ENCODE measurements at places on chromosomes 7 and 10.

- no peak for DNase-seq
Measured at GRCh38 chr7:34225193-34225592, 319.9 kb downstream of the BMPER start.

DNA sequence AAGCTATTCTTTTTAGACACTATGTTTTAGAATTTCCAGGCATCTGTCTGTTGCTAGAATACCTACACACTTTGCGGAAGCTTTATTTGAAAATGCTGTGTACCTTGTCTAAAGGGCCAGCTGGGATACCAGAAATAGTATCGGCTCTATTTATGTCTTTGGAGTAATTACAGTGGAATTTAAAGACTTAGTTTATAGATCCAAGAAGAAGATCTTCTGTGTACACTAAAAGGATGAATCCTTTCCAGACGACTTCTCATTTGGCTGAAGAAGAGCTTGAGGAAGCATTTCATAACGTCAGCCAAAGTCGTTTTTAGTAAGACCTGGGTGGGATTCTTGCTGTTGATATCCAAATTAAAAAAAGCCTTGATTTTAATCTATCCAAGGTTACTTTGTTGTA, 365.9 kb downstream of the INHBA start:
- DNase-seq: no peak

DNA sequence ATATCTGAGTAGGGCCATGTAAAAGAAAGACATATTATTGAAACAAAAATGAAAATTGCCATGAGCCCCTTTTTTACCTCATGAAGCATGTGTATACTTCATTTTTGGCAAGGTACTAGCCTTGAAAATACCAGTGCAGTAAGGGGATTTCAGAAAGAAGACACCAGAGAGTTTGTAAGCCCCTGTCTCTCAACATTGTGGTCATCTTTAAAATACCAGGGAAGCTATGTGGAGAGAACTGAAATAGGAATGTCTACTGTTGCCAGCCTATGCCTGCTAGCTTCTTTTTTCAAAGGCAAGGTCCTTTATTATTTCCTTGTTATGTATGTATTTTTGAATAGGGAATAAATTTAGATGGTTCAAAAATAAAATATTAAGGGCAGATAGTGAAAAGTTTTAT, 57.8 kb downstream of the CASD1 start:
- DNase-seq: no peak

GRCh38 chr10:128631801-128632241, 505.6 kb upstream of the MKI67 start:
- no peak for DNase-seq

DNA sequence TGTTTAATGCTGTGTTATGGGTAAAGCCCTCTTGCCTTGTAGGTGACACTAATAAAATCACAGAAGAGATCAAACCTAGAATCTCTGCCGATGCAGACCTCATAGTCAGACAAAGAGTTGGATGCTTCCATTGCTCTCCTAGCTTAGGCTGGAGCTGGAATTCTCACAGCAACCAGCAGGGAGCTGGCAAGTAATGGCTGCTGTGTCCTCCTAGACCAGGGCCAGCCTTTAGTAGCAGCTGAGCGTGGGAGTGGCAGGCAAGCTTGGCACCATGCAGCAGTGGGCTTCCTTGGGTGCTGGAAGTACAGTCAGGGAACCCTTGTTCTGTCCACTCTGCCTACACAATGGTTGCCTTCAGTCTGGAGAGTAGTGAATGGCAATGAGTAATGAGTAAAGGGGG, 598.3 kb upstream of the GALNT17 start:
- DNase-seq: no peak

Measured in AG09319 (cell line).